ENCODE measurements at places on chromosomes 11 and 22.

- no peak for DNase-seq
Observed at GRCh38 chr11:120964857-120965256, 59.0 kb upstream of the TBCEL start.

GRCh38 chr22:47549741-47550340 is 787.4 kb downstream of the TBC1D22A start:
- DNase-seq, result no peak

GRCh38 chr11:81092522-81092921 is 1641.1 kb downstream of the FAM181B start:
- no peak for DNase-seq

DNA sequence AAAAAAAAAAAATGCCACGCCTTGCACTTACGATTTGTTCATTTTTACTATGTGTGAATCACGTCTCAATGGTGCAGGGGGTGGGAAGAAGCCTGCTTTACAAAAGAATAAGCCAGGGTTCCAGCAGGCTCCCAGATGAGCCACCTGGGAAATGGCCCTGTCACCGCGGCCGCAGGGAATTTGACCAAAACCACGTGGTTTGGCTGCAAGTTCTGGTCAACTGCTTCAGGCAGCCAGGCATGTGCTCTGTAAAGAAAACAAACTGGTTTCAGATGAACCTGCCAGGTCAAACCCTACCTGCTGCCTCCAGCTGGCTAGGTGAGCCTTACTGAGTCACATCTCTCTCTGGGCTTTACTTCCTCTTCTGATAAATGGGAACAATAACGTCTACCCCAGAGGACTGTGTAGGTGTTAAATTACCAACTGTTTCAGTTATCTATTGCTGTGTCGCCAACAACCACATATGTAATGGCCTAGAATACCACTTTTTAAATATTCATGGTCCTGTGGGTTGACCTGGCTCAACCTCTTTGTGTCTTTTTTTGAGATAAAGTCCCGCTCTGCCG is 30.5 kb upstream of the GCAT start:
- DNase-seq, result no peak

DNA sequence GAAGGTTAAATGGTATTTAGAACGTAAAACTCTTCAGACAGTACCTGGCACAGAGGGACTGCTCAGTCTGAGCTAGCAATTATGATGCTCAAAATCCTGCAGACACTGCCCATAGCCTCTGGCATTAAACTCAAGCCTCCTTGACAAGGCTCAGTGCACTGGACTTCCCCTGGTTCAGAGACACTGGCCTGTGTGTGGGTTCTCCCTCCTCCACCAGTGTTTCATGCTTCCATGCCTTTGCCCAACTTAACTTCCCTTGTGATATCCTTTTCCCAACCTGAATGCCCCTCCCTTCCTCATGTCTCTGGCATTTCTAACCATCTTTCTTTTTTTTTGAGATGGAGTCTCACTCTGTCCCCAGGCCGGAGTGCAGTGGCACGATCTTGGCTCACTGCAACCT is 9.1 kb downstream of the LTBP3 start:
- DNase-seq, result no peak

- DNase-seq, result no peak
Observed at GRCh38 chr11:74937696-74938475, 11.0 kb downstream of the XRRA1 start.
